ENCODE measurements at places on chromosomes 7 and 10. TPM values are rescaled to one million over a fixed set of nuclear protein-coding genes. Genes with fewer than 3 reads are reported as not detected.

DNA sequence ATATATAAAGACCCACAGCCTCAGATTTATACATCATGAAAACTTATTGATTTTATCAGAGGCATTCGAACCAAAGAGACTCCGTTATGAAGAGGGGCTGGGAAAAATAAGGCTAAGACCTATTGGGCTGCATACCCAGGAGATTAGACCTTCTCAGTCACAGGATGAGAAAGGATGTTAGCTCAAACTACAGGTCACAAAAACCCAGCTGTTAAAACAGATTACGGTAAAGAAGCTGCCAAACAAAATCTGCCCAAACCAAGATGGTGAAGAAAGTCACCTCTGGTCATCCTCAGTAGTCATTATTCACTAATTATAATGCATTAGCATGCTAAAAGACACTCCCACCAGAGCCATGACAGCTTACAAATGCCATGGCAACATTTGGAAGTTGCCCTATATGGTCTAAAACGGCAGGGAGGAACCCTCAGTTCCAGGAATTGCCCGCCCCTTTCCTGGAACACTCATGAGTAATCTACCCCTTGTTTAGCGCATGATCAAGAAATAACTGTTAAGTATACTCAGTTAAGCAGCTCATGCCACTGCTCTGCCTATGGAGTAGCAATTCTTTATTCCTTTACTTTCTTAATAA is 362.5 kb upstream of the PCDH15 start:
- DNase-seq, result no peak

GRCh38 chr10:116737627-116738327 is 4.6 kb downstream of the HSPA12A start:
- no peak for DNase-seq

DNA sequence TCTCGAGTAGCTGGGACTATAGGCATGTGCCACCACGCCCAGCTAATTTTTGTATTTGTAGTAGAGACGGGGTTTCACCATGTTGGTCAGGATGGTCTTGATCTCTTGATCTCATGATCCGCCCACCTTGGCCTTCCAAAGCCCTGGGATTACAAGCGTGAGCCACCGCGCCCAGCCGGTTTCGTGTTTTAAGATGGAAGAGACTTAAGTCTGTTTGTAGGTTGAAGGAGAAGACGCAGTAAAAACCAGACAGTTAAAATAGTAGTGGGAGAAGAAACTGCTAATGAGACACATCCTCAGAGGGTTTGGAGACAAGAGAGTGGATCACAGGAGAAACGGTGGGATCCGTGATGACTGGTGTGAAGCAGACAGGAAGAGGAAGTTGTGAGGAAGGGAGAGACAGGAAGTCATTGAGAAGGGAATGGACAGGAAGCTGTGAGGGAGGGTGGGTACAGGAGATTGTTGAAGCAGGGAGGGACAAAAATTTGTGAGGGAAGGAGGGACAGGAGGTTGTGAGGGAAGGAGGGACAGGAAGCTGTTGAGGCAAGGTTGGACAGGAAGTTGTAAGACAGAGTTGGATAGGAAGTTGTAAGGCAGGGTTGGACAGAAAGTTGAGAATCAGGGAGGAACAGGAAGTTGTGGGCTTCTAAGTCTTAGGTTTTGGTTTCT is 115.5 kb downstream of the WDFY4 start:
- DNase-seq, result no peak

DNA sequence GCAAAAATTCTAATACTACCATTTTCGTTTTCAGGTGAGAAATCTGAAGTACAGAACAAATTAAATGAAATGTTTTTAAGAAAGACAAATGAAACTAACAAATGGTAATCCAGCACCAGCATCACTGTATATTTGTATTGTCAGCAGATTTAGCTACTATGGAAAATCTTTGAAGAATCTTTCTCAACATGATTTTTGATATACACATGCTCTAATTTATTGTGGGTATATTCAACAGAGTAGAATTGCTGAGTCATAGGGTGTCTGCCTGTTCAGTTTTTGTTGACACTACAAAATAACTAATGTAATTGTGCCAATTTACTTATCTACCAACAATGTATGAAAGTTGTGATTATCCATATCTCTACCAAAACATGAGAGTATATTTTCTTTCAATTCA is 437.6 kb downstream of the PCDH15 start:
- DNase-seq, result no peak

GRCh38 chr7:131225619-131226513 is 101.8 kb upstream of the MKLN1 start:
- no peak for DNase-seq

DNA sequence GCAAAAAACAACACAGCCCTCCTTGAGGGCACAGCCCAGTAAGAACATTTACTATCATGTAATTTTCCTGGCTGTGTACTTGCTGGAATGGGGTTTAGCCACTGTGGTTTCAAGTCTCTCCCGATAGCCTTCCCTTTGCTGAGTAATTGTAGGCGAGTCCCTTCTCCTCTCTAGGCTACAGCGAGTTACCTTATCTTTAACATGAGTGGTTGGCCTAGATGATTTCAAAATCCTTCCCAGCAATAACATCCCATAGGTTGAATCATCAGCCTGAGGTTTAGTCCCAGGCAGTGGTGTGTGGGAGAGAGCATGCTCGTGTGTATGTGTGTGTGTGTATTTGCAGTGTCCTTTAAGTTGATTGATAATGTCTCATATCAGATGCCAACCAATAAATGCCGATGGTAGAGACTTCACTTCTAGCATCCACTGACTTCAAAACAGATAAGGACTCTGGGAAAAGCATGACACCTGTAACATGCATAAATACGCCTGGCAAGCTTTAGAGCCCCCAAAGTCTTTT is 142.9 kb upstream of the ZMIZ1 start:
- DNase-seq, result peak; percentile 82

DNA sequence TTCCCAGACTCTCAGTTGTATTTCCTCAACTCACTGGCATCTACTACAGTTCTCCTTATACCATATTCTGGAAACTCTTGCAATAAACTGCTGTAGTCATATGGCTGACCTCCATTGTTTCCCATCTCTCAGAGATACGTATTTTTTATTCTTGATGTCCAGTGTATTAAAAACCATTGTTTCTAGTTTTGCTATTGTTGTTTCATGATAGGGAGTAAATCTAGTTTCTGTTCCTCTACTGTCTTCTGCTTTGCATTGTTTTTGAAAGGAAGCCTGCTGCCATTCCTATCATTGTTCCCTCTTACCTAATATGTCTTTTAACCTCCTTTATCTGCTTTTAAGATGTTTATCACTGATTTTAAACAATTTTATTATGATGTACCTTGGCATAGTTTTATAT is 255.0 kb downstream of the ADK start:
- DNase-seq, result no peak

DNA sequence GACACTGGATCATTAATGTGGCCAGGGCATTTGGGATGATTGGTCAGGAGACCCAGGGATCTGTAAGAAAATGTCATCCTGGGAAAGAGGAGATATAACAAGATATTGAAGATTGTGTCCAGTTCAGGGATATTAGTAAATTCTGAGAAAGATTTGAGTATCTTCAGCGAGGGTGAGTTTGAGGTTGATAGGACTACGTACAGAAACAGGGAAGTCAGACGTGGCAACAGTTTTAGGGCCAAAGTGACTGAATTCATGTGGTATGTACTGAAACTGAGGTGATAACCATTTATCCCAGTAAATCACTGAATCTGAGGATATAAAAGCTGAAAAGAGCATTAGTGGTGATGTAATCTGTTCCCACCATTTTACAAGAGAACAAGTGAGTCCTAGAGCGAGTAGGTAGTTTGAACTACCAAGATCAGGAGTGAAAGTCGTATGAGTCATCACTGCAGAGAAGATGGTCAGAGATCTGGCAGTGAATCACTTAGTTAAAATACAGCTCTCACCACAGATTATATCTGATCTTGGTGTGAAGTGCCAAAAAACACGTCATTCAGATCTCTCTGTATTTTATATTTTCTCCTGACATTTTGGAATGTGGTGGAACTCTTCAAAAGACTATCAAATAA is 220.5 kb downstream of the CDK14 start:
- peak; percentile 96 for DNase-seq

- DNase-seq, result no peak
These were observed 1274.9 kb upstream of the SORCS1 start for GRCh38 chr10:108439397-108439796.

DNA sequence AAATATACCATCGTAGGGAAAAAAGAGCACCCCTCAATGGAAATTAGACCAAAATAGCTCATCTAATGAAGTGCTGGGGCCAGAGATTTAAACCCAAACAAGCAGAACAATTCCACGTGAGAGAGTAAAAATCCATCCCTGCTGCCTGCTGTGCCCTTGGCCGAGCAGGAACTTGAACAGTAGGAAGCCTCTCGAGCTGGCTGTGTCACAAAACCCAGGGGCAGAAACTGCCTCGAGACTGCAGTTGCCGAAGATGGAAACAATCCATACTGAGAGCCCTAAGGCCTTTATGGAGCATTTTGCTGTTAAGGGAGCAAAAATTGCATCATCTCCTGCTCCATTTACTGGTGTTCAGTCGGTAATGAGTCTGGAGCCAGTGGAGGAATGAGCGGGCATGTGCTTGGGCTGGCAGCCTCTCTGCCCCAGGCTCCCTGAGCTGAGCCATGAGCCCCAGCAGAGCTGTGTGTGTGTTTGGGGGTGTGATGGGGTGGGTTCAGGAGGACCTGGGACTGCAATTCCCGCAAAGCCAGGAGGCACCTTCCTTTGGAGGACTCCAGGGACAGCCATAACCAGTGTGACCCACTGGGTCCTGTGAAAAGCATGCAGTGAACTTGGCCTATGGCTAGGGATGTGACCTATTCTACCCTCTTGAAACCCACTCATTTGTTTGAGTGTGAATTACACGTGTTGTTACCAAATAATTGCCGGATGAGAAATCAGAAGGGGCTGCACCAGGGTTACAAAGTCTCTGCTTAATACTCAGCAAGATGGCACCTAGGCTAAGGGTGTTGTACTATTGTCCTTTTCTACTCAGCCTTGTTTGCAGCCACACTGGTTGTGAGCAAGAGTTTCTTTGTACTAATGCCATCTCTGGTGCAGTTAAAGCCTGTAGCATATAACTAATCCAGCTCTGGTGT is 58.3 kb downstream of the CDHR3 start:
- no peak for DNase-seq

DNA sequence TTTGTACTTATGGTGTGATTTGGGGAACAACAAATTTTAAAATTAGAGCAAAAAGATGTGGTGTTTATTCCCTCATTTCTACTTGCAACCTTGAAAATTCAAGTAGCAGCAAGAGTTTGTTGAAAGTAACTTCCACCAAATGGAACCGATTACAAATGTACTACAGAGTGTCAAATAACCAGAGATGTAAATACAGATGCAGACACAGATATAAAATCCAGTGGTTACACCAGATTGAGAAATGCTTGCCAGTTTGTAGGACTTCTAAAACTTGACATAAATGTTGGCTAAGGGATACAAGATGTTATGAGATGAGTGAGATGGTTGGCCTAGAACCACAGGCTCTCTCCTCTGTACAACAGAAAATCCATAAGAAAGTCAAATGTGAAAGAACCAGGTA is 162.1 kb downstream of the DIP2C start:
- DNase-seq, result no peak

- no peak for DNase-seq
These were observed 124.1 kb downstream of the MAD1L1 start for GRCh38 chr7:2108501-2109250.

GRCh38 chr10:131817866-131818509 is 82.8 kb upstream of the PPP2R2D start:
- no peak for DNase-seq

DNA sequence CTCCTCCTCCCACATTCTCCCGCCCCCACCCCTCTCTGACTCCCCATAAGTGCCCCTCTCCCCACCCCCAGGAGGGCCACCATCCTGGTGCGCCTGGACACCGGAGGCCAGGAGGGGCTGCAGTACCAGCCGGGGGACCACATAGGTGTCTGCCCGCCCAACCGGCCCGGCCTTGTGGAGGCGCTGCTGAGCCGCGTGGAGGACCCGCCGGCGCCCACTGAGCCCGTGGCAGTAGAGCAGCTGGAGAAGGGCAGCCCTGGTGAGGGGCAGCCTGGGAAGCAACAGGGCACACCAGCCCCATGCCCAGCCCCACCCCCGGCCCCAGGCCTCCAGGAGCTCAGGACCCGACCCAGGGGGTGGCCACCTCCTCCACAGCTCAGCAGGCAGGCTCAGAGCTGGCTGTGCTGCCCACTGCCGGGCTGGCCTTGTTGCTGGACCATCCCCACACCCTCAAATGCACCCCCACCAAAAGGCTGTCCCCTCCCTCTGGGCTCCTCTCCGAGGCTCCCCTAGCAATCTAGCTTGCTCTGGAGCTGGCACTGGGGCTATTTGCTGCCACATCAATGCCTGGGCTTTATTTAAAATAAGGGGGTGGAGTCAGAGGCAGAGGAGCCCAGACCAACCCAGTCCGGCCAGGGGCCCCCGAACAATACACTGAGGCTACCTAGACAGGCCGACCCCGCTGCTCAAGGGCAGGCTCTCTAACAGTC is 14.8 kb downstream of the ATG9B start:
- DNase-seq, result no peak

DNA sequence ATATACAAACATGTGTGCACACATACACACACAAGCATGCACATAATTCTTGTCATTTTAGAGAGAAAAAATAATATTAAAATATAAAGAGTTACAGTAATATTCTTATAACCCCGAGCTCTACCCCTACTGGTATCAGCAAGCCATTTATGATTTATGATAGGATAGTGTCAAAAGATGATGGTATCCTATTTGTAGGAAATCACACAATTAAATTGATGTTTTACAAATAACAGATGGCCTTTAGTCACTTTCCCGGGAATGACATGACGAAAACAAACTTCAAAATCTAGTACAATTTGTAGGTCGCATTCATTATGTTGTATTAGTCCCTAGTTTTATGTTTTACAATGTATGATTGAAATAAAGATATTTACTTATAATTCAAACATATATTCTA is 36.8 kb downstream of the THSD7A start:
- DNase-seq, result no peak

- DNase-seq, result no peak
These were observed 133.1 kb downstream of the ADARB2 start for GRCh38 chr10:1604246-1604645.

GRCh38 chr10:97759158-97759887 is 12.5 kb downstream of the SFRP5 start:
- no peak for DNase-seq

GRCh38 chr7:24169077-24169624 is 114.8 kb upstream of the NPY start:
- DNase-seq, result no peak

GRCh38 chr10:451021-451471 is 238.4 kb downstream of the DIP2C start:
- DNase-seq, result no peak

GRCh38 chr7:128924707-128925588 is 12.8 kb upstream of the IRF5 start:
- no peak for DNase-seq

GRCh38 chr10:28838908-28839307 is 161.6 kb downstream of the BAMBI start:
- DNase-seq, result no peak

The GIMAP1 gene
- not detected for polyA plus RNA-seq

The NEUROG3 gene
- not detected for polyA plus RNA-seq

The ASB4 gene
- polyA plus RNA-seq, result not detected

The GARS1 gene
- 1,118 TPM for polyA plus RNA-seq

The CALHM2 gene
- polyA plus RNA-seq, result 80.1 TPM

The TMEM139 gene
- 0.11 TPM for polyA plus RNA-seq

The MGAM2 gene
- not detected for polyA plus RNA-seq

The ELN gene
- polyA plus RNA-seq, result 419 TPM

The CTAGE15 gene
- not detected for polyA plus RNA-seq

The GIMAP6 gene
- not detected for polyA plus RNA-seq

The SLC29A4 gene
- 3.4 TPM for polyA plus RNA-seq

The ARID5B gene
- polyA plus RNA-seq, result 73.8 TPM

The TACR2 gene
- 0.09 TPM for polyA plus RNA-seq

The TAS2R41 gene
- not detected for polyA plus RNA-seq

The TEX47 gene
- polyA plus RNA-seq, result not detected

The FAM25A gene
- polyA plus RNA-seq, result not detected

The PTPN20 gene
- not detected for polyA plus RNA-seq

The LIPN gene
- polyA plus RNA-seq, result not detected

Data from BJ (cell line).